T-helper 17 cell (primary cell): ENCODE measurements at places on chromosomes 12 and 14.

DNA sequence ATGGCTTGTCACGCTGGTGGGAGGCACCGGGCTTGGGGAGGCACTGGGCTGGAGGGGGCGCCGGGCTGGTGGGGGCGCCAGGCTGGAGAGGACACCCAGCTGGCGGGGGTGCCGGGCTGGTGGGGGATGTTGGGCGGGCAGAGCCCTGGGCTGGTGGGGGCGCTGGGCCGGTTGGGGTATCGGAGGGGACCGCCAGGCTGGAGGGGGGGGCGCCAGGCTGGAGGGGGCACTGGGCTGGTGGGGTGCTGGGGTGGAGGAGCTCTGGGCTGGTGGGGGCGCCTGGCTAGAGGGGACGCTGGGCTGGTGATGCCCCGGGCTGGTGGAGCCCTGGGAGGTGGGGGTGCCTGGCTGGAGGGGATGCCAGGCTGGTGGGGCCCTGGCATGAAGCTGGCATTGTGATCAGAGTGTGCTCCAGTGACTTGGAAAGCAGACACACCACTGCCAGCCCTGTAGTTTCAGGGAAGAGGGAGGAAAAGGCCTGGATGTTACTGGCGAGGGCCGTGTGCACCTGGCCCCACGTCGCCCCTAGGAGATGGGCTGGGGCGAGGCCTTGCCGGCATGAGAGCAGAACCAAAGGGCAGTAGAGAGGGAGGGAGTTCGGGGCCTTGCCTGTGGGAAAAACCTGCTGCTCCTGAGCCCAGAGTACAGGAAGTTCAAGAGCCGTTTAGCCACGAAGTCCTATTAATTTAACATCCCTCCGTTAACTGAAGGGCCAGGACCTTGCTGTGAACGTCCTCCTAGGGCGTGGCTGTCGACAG, 13.1 kb downstream of the TEDC1 start:
- no peak for DNase-seq
- peaks cover 2% of the 10 kb centered on the region for H3K36me3 ChIP-seq
- peaks cover 15% of the 10 kb centered on the region for H3K4me1 ChIP-seq
- H3K4me3 ChIP-seq = peak overlapping the region; percentile 52

DNA sequence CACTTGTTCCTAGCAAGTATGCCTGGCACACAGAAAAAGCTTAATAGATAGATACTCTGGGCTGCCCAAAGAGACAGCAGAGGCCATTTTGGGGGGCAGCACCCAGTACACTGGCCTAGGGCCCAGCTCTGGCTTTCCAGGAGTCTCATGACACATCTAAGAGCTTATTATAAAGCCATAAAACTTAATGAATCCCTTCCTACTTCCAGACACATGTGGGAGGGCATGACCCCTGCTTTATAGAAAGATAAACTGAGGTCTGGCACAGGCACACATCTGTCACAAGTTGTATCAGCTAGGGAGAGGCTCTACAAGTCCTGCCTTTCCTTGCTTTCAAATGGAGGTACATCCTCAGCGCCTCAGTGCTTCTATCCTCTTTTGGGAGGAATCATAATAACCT, 27.1 kb downstream of the FMNL3 start:
- H3K36me3 ChIP-seq = no peaks in the 10 kb centered on the region
- H3K4me1 ChIP-seq = peaks cover 45% of the 10 kb centered on the region
- H3K27ac ChIP-seq = no peak overlapping the region
- DNase-seq = no peak
- no peaks in the 10 kb centered on the region for H3K27me3 ChIP-seq

- H3K4me3 ChIP-seq = no peak overlapping the region
- peaks cover 29% of the 10 kb centered on the region for H3K27me3 ChIP-seq
Observed at GRCh38 chr14:33589334-33589733, 361.5 kb downstream of the EGLN3 start.

DNA sequence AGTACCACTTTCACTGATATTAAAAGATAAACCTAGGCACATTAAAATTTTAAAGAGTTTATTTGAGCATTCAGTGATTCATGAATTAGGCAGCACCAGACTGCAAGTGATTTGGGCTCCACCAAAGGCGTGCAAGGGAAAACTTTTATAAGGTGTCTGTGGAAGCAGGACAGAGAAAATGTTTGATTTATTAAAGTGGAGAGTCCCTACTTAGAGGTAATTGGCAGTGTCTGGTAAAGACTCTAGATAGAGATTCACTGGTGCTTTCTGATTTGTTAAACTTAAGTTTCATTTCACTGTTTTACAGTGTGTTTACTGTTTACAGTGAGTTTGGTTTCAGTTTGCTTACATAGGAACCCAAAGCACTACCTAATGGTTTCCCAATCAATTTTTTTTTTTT, 72.8 kb downstream of the ANKS1B start:
- H3K4me1 ChIP-seq = no peaks in the 10 kb centered on the region
- no peaks in the 10 kb centered on the region for H3K36me3 ChIP-seq
- DNase-seq = no peak
- no peak overlapping the region for H3K4me3 ChIP-seq
- H3K27me3 ChIP-seq = no peaks in the 10 kb centered on the region
- no peak overlapping the region for H3K27ac ChIP-seq

DNA sequence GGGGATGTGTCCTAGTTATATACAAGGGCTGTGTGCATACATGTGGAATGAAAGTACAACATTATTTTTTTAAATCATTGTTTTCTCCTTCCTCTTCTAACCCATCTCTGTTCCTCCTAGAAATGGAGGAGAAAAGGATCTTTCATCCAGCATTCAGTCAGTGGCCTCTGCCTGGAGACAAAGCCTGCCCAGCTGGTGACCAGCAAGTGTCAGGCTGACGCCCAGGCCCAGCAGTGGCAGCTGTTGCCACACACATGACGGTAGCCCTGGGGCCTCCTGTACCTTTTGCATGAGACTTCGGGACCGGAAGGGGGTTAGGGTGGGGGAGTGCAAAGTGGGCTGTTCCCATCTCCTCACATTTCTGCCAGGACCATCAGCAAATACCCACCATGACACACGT, 46.2 kb downstream of the ERH start:
- DNase-seq = no peak
- H3K4me1 ChIP-seq = peaks cover 12% of the 10 kb centered on the region
- peak overlapping the region; percentile 37 for H3K27ac ChIP-seq
- H3K36me3 ChIP-seq = peaks cover 2% of the 10 kb centered on the region

- no peaks in the 10 kb centered on the region for H3K27me3 ChIP-seq
- peak; percentile 42 for DNase-seq
- no peaks in the 10 kb centered on the region for H3K36me3 ChIP-seq
- H3K4me3 ChIP-seq = peak overlapping the region; percentile 98
- peaks cover 14% of the 10 kb centered on the region for H3K4me1 ChIP-seq
Observed at GRCh38 chr14:64337888-64338615, 43.9 kb upstream of the ESR2 start.

- H3K27ac ChIP-seq = no peak overlapping the region
- H3K4me1 ChIP-seq = no peaks in the 10 kb centered on the region
- no peaks in the 10 kb centered on the region for H3K36me3 ChIP-seq
- no peak overlapping the region for H3K4me3 ChIP-seq
Observed at GRCh38 chr12:102542816-102543440, 62.6 kb upstream of the IGF1 start.

GRCh38 chr14:98893675-98894074, 378.3 kb downstream of the BCL11B start:
- no peak for DNase-seq
- no peaks in the 10 kb centered on the region for H3K36me3 ChIP-seq
- no peaks in the 10 kb centered on the region for H3K27me3 ChIP-seq
- no peak overlapping the region for H3K4me3 ChIP-seq
- peaks cover 2% of the 10 kb centered on the region for H3K4me1 ChIP-seq

- no peaks in the 10 kb centered on the region for H3K36me3 ChIP-seq
- peaks cover 32% of the 10 kb centered on the region for H3K4me1 ChIP-seq
- no peaks in the 10 kb centered on the region for H3K27me3 ChIP-seq
- H3K4me3 ChIP-seq = no peak overlapping the region
- H3K27ac ChIP-seq = no peak overlapping the region
- DNase-seq = no peak
Observed at GRCh38 chr12:14260011-14260993, 105.2 kb upstream of the ATF7IP start.

- H3K4me3 ChIP-seq = no peak overlapping the region
- DNase-seq = no peak
- H3K36me3 ChIP-seq = peaks cover 5% of the 10 kb centered on the region
- no peak overlapping the region for H3K27ac ChIP-seq
Observed at GRCh38 chr12:1574865-1575259, 19.5 kb downstream of the FBXL14 start.

- no peak for DNase-seq
- peaks cover 25% of the 10 kb centered on the region for H3K27me3 ChIP-seq
- H3K4me1 ChIP-seq = no peaks in the 10 kb centered on the region
- H3K4me3 ChIP-seq = no peak overlapping the region
Observed at GRCh38 chr14:61977217-61977616, 215.0 kb downstream of the SNAPC1 start.

- H3K4me3 ChIP-seq = no peak overlapping the region
- no peaks in the 10 kb centered on the region for H3K27me3 ChIP-seq
- no peaks in the 10 kb centered on the region for H3K36me3 ChIP-seq
- no peak for DNase-seq
- H3K27ac ChIP-seq = no peak overlapping the region
Observed at GRCh38 chr14:41785696-41786095, 179.0 kb downstream of the LRFN5 start.

DNA sequence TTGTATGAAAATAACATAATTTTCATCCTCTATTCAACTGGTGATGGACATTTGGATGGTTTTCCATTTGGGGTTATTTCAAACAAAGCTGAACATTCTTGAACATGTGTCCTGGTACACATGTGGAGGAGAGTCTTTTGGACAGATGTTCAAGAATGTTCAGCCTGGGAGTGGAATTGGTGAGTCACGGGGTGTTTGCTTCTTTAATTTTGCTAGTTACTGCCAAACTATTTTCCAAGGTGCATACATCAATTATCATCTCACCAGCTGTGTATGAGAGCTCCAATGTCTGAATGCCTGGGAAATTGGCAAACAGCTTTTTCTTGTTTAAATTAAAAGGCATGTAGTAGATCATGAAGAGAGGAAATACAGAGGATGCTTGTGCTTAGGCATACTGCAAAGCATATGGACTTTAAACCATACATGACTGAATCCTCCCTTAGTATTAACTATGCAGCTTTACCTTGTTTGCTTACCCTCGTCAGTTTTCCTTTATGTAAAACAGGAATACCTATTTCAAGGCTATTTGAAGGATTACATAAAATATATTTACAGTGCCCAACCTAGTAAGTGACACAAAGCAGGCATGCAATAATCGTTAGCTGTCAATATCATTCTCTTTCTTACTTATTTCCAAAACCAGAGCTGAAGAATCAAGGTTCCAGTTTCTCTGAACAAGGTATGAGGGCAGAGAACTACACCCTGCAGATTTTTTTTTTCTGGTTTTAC, 152.1 kb downstream of the ITPR2 start:
- peaks cover 4% of the 10 kb centered on the region for H3K4me1 ChIP-seq
- H3K36me3 ChIP-seq = peaks cover 6% of the 10 kb centered on the region
- H3K27me3 ChIP-seq = no peaks in the 10 kb centered on the region
- no peak for DNase-seq
- no peak overlapping the region for H3K4me3 ChIP-seq

GRCh38 chr12:68675101-68675842, 11.5 kb upstream of the NUP107 start:
- H3K27ac ChIP-seq = peak overlapping the region; percentile 89
- H3K36me3 ChIP-seq = peaks cover 3% of the 10 kb centered on the region
- no peaks in the 10 kb centered on the region for H3K27me3 ChIP-seq
- DNase-seq = peak; percentile 25
- H3K4me1 ChIP-seq = peaks cover 36% of the 10 kb centered on the region

DNA sequence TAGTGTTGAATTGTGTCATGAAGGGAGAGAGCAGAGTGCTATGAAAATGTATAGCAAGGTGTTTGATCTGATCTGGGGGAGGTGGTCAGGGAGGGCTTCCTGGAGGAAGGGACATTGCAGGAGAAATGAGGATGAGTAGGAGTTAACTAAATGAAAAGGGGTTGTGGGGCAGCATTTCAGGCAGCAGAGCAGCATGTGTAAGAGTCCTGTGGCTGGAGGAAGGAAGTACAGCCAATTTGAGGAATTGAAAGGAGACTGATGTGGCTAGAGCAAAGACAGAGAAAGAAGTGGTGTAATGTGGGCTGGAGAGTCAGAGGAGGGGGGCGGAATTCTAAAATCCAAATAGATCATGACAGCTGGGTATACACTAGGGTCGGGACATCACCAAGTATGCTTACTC, 20.5 kb downstream of the NPC2 start:
- H3K4me3 ChIP-seq = no peak overlapping the region
- DNase-seq = no peak
- peaks cover 8% of the 10 kb centered on the region for H3K36me3 ChIP-seq
- H3K4me1 ChIP-seq = peaks cover 6% of the 10 kb centered on the region
- peaks cover 7% of the 10 kb centered on the region for H3K27me3 ChIP-seq
- H3K27ac ChIP-seq = no peak overlapping the region

DNA sequence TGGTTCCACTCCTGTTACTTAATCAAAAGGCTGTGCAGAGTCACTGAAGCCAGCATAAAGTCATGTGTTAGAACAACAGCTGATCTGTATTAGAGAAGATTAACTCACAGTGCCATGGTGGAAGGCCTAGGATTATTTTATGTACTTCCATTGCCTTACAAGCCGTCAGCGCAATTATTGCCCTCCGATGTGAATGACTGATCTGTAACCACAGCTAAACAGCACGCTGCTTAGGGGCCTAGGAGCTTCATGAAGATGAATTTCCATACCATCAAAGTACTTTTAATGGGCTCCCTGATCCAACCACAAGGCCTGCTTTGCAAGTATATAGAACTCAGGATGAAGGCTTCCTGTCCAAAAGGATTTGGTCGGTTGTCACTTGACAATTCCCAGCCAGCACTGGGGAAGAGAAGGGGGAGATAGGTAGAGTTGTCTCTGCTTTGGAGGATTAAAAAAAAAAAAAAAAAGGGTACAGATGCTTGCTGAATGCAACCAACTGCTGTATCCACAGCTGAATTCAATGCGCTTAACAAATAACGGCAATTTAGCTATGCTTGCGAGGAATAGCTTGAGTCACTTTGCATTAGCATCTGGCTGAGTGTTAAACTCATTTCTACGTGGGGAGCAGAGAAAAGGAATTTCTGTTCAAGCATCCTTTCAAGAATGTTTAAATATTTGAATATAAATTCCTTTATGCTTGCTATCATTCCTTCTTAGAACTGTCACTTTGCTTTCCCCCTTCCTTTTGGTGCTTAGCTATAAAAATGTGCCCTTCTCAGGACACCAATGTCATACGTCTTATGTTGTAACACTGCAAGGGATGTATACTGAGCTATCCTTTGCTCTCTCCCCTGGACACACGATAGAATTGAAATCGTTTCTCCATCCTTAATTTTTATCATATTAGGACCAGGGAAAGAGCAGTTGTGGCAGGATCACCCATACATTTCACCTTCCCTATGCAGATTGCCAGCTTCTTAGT, 387.8 kb downstream of the SOX5 start:
- DNase-seq = no peak
- H3K36me3 ChIP-seq = no peaks in the 10 kb centered on the region
- H3K4me1 ChIP-seq = no peaks in the 10 kb centered on the region
- H3K4me3 ChIP-seq = no peak overlapping the region

- H3K4me1 ChIP-seq = peaks cover 20% of the 10 kb centered on the region
- H3K27me3 ChIP-seq = no peaks in the 10 kb centered on the region
- peak overlapping the region; percentile 95 for H3K27ac ChIP-seq
Observed at GRCh38 chr14:67820428-67820971, 921 bp downstream of the RAD51B start.

- peaks cover 8% of the 10 kb centered on the region for H3K4me1 ChIP-seq
- H3K36me3 ChIP-seq = no peaks in the 10 kb centered on the region
- no peaks in the 10 kb centered on the region for H3K27me3 ChIP-seq
- H3K4me3 ChIP-seq = no peak overlapping the region
Observed at GRCh38 chr14:98955741-98956070, 316.3 kb downstream of the BCL11B start.
